Psoas muscle (tissue), 8 donors: ENCODE measurements at places on chromosomes 4 and X. TPM values are rescaled to one million over a fixed set of nuclear protein-coding genes. Genes with fewer than 3 reads are reported as not detected.

Gene GPR34
- 0.53 TPM for polyA plus RNA-seq

DNA sequence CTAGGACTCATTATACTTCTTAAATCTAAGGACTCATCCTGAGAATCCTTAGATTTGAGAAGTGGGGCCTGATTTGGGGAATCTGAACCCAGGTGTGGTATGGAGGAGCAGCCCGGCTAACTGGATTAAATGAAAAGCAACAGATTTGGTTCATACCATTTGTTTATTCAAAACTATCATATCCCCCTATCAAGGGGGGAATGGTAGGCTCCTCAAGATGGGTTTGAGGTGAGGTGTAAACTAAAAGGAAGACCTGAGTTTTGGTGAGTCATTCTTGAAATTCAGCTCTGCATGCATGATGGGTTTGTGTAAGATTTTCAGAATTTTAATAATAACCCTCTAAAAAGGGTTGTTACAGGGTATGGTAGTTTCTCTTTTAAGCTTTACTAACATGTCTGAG is 53.4 kb downstream of the CASP6 start:
- DNase-seq: no peak

GRCh38 chr4:21900211-21900610 is 48.4 kb downstream of the KCNIP4 start:
- DNase-seq: no peak

- DNase-seq: no peak
Observed at GRCh38 chrX:10702031-10702430, 81.6 kb upstream of the MID1 start.

DNA sequence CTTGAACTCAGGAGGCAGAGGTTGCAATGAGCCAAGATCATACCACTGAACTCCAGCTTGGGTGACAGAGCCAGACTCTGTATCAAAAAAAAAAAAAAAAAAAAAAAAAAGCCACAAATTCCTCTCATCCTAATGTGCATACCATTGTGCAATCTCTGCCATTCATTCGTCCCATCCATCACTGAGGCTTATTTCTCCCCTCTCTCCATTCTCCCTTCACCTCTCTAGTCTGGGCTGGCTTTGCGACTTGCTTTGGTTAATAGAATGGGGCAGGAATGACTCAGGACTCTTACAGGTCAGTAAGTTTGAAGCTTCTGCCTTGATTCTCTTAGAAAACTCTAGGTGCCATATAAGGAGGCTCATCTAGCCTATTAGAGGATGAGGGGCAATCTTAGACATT is 60.3 kb upstream of the DDX3X start:
- no peak for DNase-seq

- no peak for DNase-seq
Observed at GRCh38 chr4:136644279-136644678, 888.0 kb downstream of the PCDH18 start.
